ENCODE measurements at places on chromosomes 7 and 10.
A peak's percentile ranks its signal among the peaks of the same experiment; 100 is the strongest.

DNA sequence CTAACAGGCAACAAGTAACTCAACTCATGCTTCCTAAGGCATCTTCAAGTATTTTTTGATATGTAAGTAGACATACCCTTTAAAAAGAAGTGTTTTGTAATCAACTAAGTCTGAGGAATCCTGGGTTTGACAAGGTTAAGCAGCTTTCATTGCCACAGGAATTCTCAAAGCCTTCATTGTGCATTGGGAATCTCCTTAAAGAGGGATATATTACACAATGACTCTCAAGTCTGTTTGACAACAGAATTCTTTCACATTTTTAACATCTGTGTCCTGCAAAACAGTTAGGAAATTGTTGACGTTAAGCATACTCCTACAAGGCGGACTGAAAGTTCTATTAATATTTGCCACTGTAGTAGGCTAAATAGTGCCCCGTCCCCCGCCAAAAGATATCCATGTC, 71.4 kb downstream of the SGMS1 start:
- DNase-seq = peak; percentile 36

DNA sequence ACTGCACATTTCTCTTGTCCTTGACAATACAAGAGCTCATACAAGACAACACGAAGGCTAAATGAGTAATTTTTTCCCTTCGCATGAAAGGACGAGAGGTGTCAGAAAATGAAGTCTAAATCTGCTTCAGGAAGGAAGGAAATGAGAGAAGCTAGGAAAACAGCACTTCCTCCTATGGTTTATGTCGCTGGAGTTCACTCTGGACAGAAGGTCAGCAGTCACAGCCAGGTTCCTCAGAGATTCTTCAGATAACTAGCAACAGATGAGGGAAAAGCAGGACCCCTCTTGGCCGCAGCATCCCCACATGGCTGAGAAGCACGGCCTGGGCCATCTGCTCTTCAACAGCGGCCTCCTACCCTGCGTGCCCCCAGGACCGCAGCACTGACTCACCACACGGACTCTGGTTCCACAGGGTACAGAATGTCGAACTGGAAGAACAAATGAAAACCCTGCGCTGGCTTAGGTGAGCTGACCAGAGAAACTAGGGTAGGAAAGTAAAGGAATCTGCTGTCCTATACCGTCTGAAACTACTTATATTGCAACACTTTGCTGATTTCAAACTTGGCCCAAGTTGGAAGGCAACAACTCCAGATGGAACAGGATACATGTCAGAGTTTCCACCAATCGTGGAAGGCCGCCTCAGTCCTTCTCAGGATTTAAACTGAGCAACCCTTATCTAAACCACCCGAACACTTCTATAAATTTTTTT, 26.3 kb downstream of the DNMBP start:
- peak; percentile 78 for DNase-seq

- no peak for DNase-seq
Measured at GRCh38 chr10:34370126-34370525, 445.0 kb downstream of the PARD3 start.

DNA sequence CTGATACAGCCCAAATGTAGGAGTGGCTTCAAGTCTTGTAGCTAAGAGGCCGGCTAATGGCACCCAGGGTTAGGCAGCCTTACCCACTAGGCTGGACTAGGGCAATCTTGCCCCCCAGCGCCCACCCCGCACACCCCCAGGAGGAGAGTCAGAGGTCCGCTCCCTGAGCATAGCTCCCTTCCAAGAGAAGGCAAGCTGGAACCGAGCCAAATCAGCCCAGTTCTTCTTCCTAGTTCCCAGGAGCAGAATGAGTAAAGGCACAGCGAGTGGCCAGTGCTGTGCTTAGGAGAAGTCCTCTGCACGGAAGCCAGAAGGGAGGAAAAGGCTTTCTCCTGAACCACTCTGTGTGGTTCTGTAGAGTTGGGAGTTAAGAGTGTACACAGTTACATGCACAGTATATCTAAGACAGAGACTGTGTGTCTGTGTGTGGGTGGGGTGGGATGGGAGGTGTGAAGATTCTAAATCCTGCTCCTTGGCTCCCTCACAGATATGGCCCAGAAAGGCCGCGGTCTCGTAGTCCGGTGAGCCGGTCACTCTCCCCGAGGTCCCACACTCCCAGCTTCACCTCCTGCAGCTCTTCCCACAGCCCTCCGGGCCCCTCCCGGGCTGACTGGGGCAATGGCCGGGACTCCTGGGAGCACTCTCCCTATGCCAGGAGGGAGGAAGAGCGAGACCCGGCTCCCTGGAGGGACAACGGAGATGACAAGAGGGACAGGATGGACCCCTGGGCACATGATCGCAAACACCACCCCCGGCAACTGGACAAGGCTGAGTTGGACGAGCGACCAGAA, 59.7 kb upstream of the PDCD4 start:
- DNase-seq = no peak

- DNase-seq = peak; percentile 97
Measured at GRCh38 chr10:10872035-10872673, 145.5 kb upstream of the CELF2 start.

DNA sequence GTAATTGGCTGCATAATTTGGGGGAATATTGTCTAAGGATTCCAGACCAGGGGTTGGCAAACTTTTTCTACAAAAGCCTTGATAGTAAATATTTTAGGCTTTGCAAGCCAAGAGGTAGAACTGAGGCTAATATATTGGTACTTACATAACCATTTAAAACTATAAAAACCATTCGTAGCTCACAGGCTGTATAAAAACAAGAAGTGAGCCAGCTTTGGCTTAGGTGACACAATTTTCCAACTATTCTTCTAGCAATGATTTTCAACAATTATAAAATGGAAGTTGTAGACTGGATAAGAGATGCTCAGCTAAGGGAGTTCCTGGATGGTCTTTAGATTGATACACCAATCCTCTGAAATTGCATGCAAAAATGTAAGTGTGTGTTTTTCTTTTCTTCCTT, 1.4 kb downstream of the GPR141 start:
- DNase-seq = no peak

- no peak for DNase-seq
Measured at GRCh38 chr10:49012603-49013002, 73.0 kb upstream of the LRRC18 start.

- DNase-seq = no peak
Measured at GRCh38 chr10:34585422-34586112, 229.5 kb downstream of the PARD3 start.

GRCh38 chr10:72740528-72740927, 48.6 kb downstream of the MCU start:
- peak; percentile 21 for DNase-seq

DNA sequence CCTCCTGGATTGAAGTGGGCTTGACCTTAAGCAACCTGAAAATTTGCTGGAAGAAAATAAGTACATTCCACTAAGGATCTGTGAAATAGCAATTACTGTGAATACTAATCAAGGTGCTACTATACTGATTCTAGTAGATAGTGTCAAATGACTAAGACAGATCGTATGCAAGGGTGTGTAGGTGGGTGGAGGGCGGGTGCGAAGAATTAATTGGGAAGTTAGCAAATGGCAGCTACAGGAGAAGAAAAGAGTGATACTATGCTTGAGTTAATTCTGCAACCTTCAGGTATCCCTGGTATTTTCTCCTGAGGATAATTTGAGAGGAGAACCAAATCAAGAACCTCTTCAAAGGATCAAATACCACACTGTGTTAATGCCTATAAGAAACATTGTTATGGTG, 501.9 kb downstream of the INHBA start:
- no peak for DNase-seq

GRCh38 chr7:128924707-128925588, 12.8 kb upstream of the IRF5 start:
- DNase-seq = no peak

DNA sequence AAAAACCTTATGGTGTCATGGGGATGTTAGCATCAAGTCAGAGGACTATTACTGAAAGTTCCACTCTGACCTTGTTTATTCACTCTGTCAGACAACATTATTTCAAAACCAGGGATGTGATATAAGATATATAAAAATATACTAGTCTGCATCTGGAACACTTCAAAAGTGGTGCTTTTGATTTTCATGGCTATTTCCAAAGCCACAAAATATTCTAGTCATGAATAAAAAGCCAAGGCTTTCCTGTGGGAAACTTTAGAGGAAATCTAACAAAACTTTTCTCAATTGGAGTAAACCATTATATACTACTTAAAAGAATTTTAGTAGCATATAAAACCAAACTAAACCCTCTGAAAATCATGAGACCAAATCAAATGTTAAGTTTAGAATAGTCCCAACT, 205.2 kb downstream of the TMEM26 start:
- no peak for DNase-seq

DNA sequence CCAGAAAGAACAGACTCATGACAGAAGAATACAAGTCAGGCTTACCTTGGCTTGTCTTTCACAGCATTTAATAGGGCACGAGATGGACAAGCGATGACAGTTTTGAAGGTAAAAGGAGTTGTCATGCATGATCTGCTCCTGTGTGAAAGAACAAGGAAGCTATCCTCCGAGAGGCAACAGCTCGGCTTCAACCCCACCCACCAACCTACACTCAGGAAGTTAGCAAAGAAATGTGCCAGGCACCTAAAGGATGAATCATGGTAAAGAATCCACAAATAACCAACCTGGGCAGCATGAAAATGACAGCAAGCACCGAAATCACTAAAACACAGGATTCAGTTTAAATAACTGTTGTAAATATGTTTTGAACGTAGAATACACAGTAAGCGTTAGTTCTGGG, 700.2 kb downstream of the TYW1 start:
- DNase-seq = no peak

DNA sequence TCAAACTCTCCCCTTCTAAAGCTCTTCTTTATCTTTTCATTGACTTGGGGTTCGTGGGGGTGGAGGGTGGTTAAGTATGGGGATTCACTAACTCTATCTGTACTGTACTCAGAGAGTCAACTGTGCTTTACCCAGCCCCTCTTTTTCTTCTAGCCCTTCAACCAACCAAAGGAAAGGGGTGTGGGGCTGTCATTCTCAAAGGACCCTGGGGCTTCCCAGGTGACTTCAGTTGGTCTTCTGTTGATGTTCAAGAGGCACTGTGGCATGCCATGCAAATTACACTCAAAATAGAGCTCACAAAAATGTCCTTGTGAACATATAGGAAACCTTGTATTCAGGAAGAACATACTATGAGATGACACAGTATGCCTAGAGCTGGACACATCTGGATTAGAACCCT, 16.9 kb upstream of the RHOBTB1 start:
- no peak for DNase-seq

All from fibroblast of skin of back (primary cell).